Activated T-cell treated with anti-CD3 and anti-CD28 coated beads, Interleukin-2, amount 50 U/mL, for 72 hours (primary cell): ENCODE measurements at places on chromosomes 3 and 15. TPM values are rescaled to one million over a fixed set of nuclear protein-coding genes. Genes with fewer than 3 reads are reported as not detected.

DNA sequence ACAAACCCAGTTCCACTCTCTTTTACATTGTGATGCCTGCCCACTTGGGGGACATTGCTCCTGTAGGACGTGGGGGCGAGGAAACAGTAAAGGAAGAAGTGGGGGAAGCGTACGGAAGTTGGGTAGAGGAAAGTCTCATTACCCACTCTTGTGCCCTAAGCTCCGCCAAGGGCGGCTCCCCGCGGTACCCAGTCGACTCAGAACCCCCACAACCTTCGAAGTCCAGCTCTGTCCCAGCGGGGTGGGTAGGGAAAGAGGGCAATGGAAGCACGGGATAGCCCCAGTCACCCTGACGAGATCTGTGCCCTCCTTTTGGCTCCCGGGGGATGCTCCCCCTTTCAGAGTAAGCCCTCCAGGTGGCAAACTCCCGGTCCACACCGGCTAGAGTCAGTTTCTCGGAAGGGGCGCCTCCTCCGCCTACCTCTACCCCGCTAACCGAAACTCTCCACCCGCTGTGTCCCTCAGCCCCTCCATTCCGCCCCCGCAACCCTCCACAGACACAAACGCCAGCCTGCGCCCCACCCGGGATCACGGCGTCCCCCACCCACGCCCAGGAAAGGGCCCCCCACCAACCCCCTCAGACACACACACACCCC lies 527 bp downstream of the CSNK1G1 start:
- peak overlapping the region; percentile 95 for H3K27ac ChIP-seq
- no peaks in the 10 kb centered on the region for H3K27me3 ChIP-seq
- peak overlapping the region; percentile 98 for H3K4me3 ChIP-seq
- peaks cover 1% of the 10 kb centered on the region for H3K36me3 ChIP-seq

DNA sequence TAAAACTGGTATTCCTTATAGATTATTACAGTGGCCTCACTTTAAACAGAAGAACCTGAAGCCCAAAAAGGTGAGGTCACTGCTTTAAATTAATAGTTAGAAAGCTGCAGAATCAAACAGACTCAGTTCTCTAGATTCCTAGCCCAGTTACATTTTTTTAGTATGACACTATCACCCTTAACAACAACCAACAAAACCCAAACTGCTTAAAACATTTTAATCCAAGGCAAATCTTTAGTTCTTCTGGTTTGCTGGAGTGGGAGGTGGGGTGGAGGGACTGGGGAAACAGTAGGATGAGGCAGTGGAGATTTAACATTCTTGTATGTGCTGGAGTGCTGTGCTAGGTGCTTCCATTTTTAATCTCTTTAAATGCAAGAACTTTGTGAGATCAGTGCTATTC lies 631.6 kb upstream of the KCNMB2 start:
- no peaks in the 10 kb centered on the region for H3K27me3 ChIP-seq
- no peak for DNase-seq
- H3K27ac ChIP-seq, result no peak overlapping the region
- no peaks in the 10 kb centered on the region for H3K4me1 ChIP-seq

DNA sequence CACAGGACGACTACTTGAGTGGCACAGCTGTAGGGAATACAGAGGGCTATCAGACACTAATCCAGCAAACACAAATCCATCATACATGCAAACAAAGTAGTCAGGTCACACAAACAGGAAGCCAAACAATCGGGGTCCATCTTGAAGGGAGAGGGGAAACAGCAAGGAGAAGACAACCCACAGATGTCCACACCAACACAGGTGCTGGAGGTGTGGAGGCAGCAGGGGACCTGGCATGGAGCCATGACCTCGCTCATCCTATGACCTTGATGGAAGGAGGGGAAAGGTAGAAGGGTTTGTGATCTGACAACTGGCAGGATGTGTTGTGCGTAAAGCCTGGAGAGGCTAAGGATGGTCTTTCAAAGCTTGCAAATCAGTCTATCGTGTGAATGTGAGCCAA lies 39.9 kb upstream of the SKOR1 start:
- no peaks in the 10 kb centered on the region for H3K36me3 ChIP-seq
- H3K4me1 ChIP-seq, result peaks cover 28% of the 10 kb centered on the region
- no peak for DNase-seq
- no peak overlapping the region for H3K27ac ChIP-seq
- no peaks in the 10 kb centered on the region for H3K27me3 ChIP-seq

The PLA1A gene
- total RNA-seq, result 0.79 TPM
